ENCODE measurements at places on chromosomes 6 and 20. TPM values are rescaled to one million over a fixed set of nuclear protein-coding genes. Genes with fewer than 3 reads are reported as not detected.

The RAB23 gene
- 7.1 TPM for total RNA-seq

The HSD17B8 gene
- total RNA-seq: 31.3 TPM

The SLC24A3 gene
- 0.99 TPM for total RNA-seq

The LRRC1 gene
- total RNA-seq: 21.6 TPM

The ROS1 gene
- total RNA-seq: 0.09 TPM

The OR2B6 gene
- 0.19 TPM for total RNA-seq

The FNDC11 gene
- total RNA-seq: 1.1 TPM

The RNF144B gene
- 6.1 TPM for total RNA-seq

The NRN1 gene
- total RNA-seq: 4.2 TPM

The RRAGD gene
- 17.9 TPM for total RNA-seq

The RBM12 gene
- total RNA-seq: 52.3 TPM

The SULF2 gene
- 9.3 TPM for total RNA-seq

The OOEP gene
- total RNA-seq: not detected

The TMEM217 gene
- total RNA-seq: 2.4 TPM

The PNPLA1 gene
- total RNA-seq: 0.09 TPM

The DLK2 gene
- total RNA-seq: 1.5 TPM

The BTBD3 gene
- total RNA-seq: 19.9 TPM

All from thymus (tissue), 14 donors.